GM13976 (cell line): ENCODE measurements at places on chromosomes 1 and 21.

DNA sequence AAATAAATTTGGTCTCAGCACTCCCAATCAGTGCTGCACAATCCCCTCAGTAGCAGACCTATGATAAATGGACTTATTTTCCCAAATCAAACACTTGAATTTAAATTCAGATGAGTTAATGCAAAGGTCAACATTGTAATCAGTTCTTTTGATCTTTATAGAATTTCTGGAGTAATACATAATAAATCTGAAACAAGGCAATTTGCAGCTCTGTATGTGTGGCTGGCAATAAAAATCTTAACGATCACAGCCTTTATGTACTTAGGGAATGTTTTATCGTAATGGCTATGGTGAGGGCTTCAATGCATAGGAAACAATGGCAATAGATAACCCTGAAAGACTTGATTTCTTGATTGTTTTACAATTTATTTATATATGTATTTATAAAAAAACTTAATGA, 91.4 kb downstream of the GPATCH2 start:
- no peak for DNase-seq

DNA sequence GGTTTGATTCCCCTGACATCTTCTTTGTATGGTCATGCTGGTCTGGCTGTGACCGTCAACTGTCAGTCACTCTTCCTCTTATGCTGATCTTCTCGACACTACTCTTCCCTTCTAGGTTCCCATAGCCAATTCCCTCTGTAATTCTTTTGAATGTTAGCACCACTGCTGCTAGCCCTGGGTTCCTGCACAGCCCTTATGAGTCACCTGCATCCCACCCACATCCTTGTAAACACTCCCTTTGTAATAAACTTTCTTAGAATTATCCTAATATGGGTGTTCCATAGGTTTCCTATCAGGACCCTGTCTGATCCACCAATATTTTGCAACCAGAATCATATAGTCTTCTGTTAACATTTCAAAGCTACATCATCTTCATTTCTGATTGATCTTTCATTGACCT, 37.1 kb downstream of the JUN start:
- no peak for DNase-seq

GRCh38 chr21:45542667-45543370, 579 bp upstream of the SLC19A1 start:
- no peak for DNase-seq

DNA sequence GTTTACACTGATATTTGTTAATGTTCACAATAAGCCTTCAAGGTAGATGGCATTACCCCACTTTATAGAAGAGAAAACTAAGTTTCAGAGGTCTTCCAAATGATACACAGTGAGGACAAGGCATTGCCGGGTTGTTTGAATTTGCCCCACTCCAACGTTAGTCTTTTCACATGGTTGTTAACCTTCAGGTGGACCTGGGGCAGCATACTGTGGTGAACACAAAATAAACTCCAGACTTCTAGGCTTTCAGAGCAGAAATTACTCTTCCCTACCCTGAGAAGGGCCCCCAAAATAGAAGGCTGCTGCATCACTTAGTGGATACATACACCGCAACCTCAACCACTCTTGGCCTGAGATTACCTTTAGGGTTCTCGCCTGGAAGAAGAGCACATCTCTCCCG, 3.4 kb upstream of the KHDRBS1 start:
- DNase-seq: no peak

- DNase-seq: no peak
Observed at GRCh38 chr1:59687081-59687480, 127.7 kb upstream of the HOOK1 start.

DNA sequence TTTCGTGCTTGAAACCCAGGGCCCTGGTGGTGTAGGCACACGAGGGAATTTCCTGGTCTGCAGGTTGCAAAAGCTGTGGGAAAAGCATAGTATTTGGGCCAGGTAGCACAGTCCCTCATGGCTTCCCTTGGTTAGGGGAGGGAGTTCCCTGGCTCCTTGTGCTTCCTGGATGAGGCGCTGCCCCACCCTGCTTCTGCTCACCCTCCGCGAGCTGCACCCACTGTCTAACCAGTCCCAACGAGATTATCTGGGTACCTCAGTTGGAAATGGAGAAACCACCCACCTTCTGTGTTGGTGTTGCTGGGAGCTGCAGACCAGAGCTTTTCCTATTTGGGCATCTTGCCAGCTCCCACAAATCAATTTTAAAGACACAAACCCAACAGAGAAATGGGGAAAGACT, 183.0 kb downstream of the PHTF1 start:
- no peak for DNase-seq

- DNase-seq: no peak
Observed at GRCh38 chr21:33135925-33136324, 66.0 kb downstream of the OLIG1 start.

GRCh38 chr1:29689372-29690030, 453.2 kb downstream of the PTPRU start:
- no peak for DNase-seq

DNA sequence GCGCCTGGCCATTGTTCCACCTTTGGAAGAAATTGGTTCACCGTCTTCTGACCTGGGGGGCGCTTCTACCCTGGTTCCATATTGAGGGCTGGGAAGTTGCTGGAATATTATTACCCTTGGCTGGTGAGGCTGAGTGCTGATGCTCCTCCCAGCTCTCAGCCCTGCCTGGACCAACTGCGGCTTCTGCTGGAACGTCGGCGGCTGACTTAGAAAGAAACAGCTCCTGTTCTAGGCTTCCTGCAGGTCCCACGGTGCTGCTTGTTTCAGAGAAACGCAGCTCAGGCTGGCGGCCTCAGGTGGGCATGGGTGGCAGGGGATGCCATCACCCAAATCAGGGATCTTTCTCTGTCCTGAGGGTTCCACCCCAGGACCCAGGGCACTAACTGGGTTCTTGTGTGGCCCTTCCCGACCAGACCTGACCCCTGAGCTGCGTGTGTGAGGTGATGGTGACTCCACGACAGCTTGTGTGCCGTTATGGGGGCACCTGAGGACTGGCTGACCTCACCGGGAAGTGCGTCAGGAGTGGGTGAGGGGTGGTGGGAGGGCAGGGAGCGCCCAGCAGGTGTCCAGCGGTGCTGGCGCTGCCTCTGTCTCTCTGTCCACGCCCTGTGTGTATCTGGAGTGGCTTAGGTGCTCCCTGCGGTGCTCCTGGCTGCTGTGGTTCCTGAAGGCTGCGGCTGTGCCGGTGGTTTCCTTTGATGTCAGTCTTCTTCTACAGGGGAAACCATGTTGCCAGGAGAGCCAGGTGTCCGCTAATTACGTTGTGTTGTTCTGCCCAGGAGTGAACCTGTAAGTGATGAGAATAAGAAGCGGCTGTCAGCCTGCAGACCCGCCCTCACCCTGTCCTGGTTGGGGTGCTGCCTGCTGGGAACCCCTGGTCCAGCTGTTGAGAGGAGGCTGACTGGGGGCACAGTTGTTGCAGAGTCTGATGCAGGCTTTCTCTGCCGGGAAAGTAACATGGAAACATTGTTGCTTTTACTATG, 8.9 kb downstream of the SKI start:
- no peak for DNase-seq

GRCh38 chr1:76876655-76877395, 9.5 kb downstream of the ST6GALNAC5 start:
- DNase-seq: no peak

GRCh38 chr1:110341872-110342331, 2.7 kb downstream of the RBM15 start:
- no peak for DNase-seq

- no peak for DNase-seq
Observed at GRCh38 chr1:208369658-208370057, 125.5 kb upstream of the PLXNA2 start.

DNA sequence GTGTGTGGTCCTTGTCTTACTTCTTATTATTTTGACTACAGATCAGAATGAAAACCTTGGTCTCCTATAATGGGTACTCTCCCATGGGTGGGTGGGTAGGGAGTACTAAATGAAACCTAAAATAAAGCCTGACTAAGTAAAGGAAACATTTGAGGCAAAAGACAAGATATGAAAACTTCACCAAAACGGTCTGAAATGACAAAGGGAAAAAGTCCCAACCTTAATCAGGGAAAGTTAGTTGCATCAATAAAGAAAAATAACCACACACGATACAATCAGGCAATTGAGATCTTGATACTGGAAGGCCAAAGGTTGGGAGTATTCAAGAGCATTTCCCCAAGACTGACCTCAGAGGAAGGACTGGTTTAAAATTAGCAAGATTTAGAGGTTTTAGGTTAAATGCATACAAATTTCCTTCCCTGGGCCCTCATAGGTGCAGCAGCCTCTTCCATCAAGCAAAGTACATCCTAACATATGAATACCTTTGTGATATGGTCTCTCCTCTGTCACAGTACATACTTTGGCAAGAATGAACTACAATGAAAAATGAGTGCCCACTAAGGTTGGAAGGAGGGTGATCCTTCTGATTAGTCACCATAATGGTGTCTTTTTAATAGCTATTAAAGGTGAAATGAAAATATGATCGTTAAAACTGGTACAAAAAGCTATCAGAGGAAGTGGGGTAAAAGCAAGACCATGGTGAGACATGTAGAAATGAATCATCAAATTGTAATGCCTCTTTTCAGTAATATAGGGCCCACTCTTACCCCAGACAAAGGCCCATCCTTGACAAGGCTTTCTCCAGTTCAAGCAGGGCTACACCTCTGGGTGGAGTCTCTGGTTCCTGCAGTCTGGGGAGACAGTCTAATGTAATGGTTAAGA, 15.3 kb upstream of the TNFSF4 start:
- no peak for DNase-seq

GRCh38 chr1:15220825-15221431, 26.1 kb upstream of the FHAD1 start:
- DNase-seq: no peak

DNA sequence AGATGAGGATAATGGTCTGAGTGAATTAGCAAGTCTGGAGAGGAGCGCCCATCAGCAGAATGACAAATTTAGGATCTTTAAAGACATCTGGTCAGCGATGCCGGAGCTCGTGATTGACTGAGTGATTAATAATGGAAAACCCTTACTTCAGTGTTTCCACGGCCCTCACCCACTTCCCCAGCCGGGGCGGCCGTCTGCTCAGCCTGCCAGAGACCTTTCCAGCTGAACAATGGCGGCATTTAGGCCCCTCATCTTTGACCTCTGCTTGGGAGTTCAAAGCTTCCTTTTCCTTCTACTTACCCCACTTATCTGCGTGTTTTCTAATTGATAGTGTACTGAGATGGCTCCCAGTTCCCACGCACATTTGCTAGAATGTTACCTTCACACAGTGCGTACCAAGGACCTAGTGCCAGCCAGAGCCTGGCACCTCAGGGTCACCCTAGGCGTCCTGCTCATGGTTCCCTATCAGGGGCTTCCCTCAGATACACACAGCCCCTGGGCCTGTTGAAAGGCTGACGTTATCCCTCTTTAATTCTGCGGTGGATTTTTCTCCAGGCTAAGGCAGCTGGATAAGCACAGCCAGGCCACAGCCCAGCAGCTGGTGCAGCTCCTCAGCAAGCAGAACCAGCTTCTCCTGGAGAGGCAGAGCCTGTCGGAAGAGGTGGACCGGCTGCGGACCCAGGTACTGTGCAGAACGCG, 232.8 kb downstream of the SDCCAG8 start:
- DNase-seq: no peak

GRCh38 chr1:79532555-79532954, 526.0 kb upstream of the ADGRL4 start:
- no peak for DNase-seq

GRCh38 chr1:190140644-190141043, 337.0 kb downstream of the BRINP3 start:
- DNase-seq: no peak

DNA sequence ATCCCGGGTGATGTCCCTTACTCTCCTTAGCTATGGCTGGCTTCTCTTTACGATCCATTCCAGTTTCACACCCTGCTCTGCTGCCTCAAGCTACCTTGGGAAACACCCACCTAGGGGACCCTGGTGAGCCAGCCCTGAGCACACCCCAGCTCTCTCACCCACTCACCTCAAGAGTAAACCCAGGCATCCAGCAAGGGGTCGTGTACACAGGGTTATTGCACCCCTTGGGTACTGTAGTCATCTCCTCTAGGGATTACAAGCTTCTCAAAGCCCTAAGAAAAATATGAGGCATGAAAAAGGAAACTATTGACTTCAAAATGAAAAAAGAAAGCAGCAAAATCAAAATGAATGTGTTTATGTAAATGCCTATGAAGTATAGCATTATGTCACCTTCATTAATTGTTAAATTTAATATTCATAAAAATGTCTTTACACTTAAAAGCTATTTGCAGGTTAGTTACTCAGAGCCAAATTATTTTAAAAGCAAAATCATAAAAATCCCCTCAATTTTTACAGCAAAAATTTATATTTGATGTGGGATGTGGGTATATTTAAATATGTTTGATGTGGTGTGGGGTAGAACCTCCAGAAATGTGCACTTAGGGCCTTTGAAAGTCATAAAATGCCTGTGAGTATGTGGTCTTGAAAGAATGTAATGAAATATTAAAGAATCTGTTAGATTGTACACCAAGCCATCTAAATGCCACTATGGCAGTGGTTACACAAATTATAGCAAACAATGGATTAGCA, 190.3 kb downstream of the C1orf94 start:
- no peak for DNase-seq

GRCh38 chr1:62906428-62906886, 122.5 kb downstream of the ATG4C start:
- DNase-seq: no peak

DNA sequence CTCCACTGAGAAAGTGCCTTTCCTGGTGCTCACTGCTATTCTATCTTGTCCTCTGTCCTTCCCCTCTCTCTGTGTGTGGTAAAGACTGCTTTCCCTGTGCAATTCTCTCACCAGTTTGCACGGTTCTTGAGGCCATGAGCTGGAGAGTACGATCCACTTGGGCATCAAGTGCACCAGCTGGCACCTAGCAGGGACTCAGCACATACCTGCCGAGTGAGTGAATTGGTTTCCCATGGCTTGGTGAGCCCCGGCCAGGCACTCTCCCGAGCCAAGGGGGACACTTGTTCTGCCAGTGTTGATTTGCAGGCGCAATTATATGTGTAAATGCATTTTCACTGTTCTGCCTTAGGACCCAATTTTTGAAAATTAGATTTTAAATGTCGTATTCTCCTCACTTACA, 313.5 kb downstream of the DISC1 start:
- no peak for DNase-seq

GRCh38 chr1:23661887-23662286, 29.7 kb upstream of the RPL11 start:
- DNase-seq: no peak

DNA sequence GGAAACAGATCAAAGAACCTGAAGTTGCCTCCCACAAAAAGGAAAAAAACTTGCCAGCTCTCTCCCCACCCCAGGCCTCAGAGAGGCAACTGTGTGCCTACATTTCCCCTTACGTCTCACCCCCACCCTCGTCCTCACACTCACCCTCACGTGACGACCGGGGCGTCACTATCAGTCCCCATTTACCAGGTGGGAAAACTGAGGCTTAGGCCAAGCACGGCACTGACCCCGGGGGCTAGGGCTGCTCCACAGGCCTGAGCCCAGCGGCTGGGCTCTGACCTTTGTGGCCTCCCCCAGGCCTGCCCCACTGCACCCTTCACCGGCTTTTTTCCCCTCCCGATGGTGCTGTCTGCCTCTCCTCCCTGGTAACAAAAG, 51.5 kb upstream of the RUNX3 start:
- DNase-seq: no peak
